ENCODE measurements at places on chromosomes 6 and 20.

DNA sequence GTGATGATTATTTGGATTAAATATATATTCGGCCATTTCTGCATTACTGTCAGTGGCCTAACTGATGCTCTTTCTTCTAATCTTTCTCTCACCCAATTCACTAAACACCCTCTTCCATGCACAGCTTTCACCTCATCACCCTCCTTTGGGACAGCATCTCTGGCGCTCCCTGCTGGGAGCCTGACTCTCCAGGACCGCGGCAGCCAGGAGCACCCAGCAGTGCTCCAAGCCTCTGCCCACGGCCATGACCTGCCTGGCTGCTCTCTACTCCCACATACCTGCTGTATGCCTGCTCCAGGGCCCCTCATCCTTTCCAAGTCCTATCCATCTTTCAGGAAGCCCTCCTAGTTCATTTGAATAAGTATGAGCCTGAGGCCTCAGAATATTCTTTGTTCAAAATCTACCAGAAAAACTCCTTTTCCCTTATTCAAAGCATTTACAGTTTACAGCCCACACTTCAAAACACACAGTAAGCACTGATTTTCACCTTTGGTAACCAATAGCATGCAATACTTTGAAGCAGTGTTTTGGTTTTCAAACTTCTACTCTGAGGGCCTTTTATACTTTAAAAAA is 15.2 kb downstream of the CTCFL start:
- DNase-seq: no peak

- DNase-seq: no peak
These were observed 57.7 kb downstream of the DHX35 start for GRCh38 chr20:39019805-39020325.

GRCh38 chr6:47106721-47107197 is 64.6 kb upstream of the ADGRF1 start:
- DNase-seq: no peak

GRCh38 chr6:27091661-27092315 is 155.7 kb upstream of the PRSS16 start:
- peak; percentile 55 for DNase-seq

DNA sequence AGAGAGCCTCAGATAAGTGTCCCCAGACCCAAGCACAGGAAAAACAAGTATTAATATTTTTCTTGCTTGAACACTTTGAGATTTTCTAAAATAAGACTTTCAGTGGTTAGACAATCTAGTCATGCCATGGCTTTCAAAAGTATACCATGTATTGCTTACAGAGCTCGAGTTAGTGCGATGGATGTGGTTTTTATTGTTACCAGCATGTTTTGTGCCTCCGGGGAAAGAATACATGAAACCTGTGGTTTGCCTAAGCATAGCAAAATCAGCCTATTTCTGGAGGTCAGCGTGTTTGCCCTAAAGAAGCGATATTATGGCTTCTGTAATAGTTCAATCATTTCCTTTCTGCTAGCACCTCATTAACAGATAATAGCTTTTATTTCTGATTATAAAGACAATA is 21.6 kb downstream of the RIN2 start:
- no peak for DNase-seq

All from NCI-H1694 treated with DMSO at 0.1 percent for 48 hours (cell line).